ENCODE measurements at places on chromosomes 13 and 19. TPM values are rescaled to one million over a fixed set of nuclear protein-coding genes. Genes with fewer than 3 reads are reported as not detected.

- H3K4me3 ChIP-seq, result no peak overlapping the region
- no peaks in the 10 kb centered on the region for H3K4me1 ChIP-seq
- no peaks in the 10 kb centered on the region for H3K36me3 ChIP-seq
- H3K27ac ChIP-seq, result no peak overlapping the region
Measured at GRCh38 chr13:50410921-50411746, 395.9 kb downstream of the KCNRG start.

- H3K27ac ChIP-seq, result no peak overlapping the region
- H3K4me1 ChIP-seq, result no peaks in the 10 kb centered on the region
- H3K4me3 ChIP-seq, result no peak overlapping the region
- DNase-seq, result no peak
- no peaks in the 10 kb centered on the region for H3K27me3 ChIP-seq
Measured at GRCh38 chr13:75713852-75714251, 77.7 kb downstream of the LMO7 start.

DNA sequence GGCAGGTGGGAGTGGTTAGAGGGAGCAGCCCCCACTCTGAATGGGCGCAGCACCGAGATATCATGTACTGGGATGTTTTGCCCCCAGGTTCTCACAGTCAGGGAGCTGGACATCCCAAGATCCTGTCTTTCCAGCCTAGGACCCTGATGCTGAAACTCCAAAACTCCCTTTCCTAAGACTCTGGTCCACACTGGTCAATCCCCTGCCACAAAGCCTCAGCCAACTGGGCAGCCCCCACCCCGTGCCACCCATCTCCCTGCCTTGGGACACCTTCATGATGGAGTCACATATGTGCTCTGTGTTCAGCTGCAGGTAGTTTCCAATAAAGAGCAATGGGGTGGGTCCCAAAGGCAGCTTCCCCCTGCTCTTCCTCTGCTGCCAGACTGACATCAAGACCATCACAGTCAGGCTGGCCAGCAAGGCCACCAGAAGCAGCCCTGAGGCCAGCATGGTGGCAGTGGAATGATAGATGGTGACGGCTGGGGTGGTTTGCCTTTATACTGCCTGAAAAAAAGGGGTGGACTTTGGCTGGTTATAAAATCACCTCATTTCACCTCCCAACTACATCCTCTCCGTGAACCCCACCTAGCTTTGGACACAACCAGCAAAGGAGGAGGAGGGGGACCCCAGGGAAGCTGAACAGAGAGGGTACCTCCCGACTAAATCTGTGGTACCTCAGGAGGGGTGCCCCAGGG lies 36.3 kb downstream of the CYP2B6 start:
- H3K27ac ChIP-seq, result no peak overlapping the region
- no peaks in the 10 kb centered on the region for H3K27me3 ChIP-seq
- H3K4me3 ChIP-seq, result no peak overlapping the region
- DNase-seq, result no peak
- no peaks in the 10 kb centered on the region for H3K36me3 ChIP-seq

BLVRB gene
- 123 TPM for total RNA-seq

ZFP82 gene
- total RNA-seq, result 4.6 TPM

Measured in right atrium auricular region (tissue), 2 donors.